ENCODE measurements at places on chromosomes 7 and 10.

GRCh38 chr7:98420966-98421612 is 20.2 kb upstream of the BAIAP2L1 start:
- DNase-seq, result peak; percentile 32

DNA sequence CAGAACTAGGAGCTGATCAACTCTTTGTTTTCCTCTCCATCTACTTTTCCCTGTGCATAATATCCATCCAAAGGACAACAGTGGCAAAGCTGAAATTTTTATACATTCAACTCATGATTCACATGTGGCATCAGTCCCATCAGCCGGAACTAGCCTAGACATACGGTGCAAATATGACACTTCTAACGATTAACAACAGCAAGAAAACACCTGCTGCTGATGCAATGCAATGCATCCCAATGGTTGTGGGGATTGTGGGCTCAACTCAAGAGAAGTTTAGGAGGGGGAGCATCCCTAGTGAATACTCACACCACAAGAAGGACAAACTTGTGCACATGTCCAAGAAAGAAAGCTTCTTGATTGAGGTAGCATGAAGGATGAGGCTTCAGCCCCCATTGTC is 20.5 kb upstream of the STK17A start:
- no peak for DNase-seq

DNA sequence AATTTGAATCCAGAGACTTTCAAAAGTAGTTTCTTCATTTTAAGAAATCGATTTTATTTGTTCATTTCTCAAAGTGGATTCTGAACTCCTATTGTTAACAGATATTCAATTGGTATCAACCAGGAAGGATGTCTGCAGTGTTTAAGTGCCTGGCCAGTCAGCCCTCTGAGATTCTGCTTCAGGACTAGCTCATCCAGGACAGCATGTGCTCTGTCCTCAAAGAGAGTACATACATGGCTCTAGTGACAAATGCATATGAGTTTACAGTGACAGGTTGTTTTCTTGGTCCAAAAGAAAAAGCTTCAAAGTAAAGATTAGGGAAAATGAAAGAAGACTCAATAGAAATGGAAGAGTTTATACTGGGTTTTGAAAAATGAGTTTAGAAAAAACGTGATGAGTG is 8.4 kb upstream of the PTN start:
- no peak for DNase-seq

- DNase-seq, result no peak
These were observed 635.7 kb upstream of the ANKRD30A start for GRCh38 chr10:36489611-36490228.

DNA sequence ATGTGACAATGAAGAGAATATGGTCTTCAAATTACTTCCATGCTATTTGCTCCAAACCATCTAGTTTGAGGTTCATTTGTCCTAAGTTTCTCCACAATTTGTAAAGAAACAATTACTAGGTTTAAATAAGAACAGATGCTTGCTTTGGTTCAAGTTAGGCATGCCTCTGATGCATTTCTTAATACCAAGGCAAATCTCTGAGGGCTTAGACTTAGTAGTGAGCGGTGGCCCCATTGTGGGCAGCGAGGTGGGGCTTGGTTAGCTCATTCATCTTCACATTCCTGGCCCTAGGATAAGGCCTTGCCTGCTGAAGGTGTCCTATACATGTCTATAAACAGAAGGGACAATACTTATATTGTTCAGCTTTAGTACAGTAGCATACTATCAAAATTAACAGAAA is 52.4 kb upstream of the RHEB start:
- no peak for DNase-seq

DNA sequence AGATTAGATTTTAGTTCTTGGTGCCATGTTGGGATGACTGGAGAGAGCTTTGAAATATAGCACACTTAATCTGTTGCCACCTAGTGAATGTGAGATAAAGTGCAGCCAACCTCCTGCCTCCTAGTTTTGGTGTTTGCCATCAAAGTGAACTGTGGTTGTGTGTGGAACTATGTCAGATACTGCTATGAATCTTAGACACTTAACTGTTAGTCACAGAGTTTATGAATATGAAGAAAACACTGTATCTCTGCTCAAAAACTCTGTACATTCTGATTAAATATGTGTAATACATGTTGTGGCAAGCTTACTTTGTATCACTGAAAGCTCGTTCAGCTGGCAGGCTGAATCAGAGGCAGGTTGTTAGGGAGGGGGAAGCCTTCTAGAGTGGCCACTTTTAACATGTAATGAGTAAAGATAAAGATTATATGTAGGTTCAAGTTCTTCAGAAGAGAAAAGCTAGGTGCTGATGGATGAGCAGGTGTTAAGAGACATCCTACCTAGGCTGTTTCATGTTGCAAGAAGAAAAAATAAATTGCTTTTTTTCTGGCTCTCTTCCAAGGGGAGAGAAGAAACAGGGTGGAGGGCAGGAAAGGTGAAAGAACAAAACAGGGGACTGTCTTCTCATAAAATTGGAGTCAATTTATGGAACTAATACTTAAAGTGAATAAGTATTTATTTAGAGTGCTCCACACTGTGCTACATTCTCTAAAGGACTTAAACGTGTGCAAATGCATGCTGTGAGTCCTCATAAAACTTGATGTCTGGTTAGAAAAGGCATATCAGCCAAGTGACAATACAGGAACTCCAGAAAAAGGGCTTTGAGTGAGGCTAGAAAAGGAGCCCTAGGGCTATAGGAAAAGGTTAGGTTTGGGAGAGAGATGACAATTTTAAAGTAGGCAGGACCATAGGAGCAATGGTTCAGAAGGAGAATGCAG is 14.1 kb upstream of the LAMB1 start:
- no peak for DNase-seq

DNA sequence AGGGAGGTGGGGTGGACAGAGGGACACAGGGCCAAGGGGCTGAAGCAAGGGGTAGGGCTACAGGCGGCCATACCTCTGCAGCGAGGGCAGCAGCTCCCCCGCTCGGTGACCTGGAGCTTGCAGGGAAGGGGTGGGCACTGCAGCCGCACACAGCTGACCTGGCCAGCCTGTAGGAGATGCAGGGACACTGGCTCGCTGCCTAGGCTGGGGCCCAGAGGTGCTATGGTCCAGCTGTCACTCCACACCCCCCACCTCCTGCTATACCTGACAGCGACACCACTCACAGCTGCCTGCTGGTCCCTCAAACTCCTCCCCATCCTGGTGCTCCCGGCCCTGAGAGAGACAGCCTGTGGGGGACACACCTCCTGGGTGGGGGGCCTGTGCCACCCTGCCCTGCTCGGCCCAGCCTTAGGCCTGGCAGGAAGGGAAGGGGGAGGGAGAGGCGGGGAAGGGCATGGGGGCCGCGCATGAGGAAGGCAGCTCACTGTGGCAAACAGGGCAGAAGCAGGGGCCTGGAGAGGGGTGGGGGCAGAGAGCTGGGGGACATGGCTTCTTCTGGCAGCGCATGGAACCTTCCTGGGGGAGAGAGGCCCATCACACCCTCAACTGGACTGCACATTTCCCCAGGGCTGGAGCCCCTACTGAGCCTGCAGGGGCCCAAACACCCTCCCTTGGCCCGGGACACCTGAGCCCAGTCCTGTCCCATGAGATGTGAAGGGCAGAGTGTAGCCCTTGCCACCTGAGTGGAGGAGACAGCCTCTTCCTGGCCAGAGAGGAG is 23.9 kb downstream of the ATP6V1F start:
- DNase-seq, result no peak

GRCh38 chr10:15719899-15720634 is at the start of gene ITGA8:
TSS of gene ITGA8 (minus strand) at chr10:15719922. CDS start at chr10:15719771, 151 bp downstream.
- no peak for DNase-seq

- no peak for DNase-seq
These were observed 14.8 kb upstream of the DNAJC12 start for GRCh38 chr10:67852761-67853160.

DNA sequence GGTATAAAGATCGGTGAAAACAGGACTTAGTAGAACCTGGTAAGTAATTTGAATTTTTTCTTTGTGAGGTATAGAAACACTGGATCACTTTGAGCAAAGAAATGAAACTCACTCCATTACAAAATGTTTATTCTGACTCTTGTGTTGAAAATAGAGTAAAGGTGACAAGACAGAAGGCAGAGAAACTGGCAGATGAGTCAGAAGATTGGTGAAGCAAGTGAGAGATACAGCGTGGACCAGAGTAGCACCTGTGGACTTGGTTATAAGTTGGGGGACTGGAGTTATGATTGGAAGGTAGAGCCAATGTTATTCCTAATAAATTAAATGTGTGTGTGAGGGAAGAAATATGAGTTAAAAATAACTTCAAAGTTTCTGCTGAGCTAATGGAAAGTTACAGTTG is 620.9 kb downstream of the ZWINT start:
- no peak for DNase-seq

- no peak for DNase-seq
These were observed 66.4 kb downstream of the MTURN start for GRCh38 chr7:30201161-30201666.

DNA sequence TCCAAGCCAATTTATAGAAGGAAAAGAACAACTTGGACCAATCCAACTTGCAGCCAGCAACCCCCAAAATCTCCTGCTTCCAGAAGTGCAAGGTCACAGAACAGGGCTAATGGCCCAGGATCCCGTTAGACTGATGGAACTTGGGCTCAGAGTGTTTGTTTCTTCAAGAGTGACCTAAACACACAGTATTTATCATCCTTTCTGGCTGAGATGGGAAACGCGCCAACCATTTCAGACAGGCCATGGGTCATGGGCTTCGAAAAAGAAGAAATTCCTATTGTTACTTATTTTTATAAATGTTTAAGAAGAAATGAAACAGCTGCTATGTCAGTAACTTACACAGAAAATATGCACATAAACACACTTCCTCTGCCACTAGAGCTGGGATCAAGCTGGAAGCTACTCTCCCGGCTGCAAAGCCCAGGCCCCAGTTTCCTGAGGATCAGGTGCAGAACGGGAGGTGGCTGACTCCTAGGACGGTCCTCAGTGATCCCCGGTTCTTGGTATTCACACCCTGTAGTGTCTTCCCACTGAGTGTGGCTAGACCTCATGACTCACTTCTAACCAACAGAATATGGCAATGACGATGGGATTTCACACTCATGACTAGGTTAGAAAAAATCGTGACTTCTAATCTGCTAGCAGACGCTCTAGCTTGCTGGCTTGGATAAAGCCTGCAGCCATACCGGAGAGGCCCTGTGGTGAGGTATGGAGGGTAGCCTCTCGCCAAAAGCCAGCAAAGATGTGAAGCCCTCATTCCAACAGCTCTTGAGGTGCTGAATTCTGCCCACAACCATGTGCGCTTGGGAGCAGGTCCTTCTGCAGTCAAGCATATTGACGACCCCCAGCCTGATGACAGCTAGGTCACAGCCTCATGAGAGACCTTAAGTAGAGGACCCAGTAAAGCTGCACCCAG is 60.2 kb downstream of the CHST15 start:
- DNase-seq, result no peak

GRCh38 chr10:124518366-124518765 is 56.7 kb downstream of the LHPP start:
- no peak for DNase-seq

GRCh38 chr7:80468931-80469714 is 42.7 kb downstream of the GNAT3 start:
- DNase-seq, result no peak

DNA sequence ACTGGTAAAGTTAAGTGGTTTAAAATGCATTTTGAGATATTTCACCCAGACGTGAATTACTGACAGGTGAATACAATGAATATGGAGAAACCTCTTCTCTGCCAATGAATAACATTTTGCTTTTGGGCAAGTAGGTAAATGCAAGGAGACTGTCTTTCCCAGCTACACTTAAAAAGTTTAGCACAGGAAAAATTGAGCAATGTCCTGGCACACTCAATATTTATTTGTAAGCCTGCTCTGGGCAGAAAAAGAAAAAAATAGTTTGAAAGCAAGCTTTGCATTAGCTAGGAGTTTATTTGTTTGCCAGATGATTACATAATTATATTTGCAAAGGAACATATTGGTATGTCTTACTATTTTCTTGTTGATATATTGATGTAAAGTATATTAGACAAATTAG is 624.2 kb downstream of the ACTR3B start:
- no peak for DNase-seq

GRCh38 chr7:2701832-2702593 is 14.0 kb downstream of the AMZ1 start:
- DNase-seq, result no peak

- no peak for DNase-seq
These were observed 84.8 kb upstream of the AGBL3 start for GRCh38 chr7:134901389-134902020.

GRCh38 chr10:112724404-112724991 is 225.5 kb upstream of the TCF7L2 start:
- DNase-seq, result no peak

DNA sequence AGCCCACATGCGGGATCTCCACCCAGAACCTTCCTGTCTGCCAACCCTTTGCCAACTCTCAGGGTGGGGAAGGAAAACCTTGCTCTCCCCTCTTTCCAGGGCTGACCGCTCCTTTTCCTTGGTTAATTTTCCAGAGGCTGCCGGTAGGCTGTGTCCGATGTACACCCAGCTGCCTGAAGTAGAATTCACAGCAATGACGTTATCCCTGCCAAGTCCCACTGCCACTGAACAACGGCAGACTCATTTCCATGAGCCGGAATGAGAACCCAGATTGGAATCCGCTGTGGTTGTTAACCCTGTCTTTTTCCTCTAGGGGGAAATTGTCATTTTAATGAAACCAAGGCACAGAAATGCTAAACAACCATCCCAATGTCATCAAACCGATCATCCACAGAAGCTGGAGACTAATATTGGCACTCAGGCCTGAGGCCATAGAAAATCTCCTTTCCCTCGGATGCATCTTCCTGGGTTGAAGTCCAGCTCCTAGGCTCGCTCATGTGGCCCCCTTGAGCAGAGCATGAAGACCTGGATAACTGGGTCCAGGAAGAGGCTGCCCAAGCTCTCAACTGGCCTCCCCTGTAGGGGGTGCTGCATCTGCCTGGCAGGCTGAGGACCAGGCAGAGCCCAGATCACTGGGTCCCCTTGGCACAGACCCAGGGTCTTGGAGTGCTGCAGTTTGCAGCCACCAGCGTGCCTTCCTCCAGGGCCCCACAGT is 30.4 kb downstream of the KLRG2 start:
- no peak for DNase-seq

GRCh38 chr7:49486974-49487829 is 286.2 kb upstream of the VWC2 start:
- DNase-seq, result no peak

- no peak for DNase-seq
These were observed 9.3 kb downstream of the SMO start for GRCh38 chr7:129197771-129198170.

- DNase-seq, result no peak
These were observed 22.7 kb downstream of the GPAM start for GRCh38 chr10:112160834-112161233.

- DNase-seq, result no peak
These were observed 34.8 kb downstream of the HIF1AN start for GRCh38 chr10:100570506-100570905.

- DNase-seq, result no peak
These were observed 640.0 kb downstream of the IPMK start for GRCh38 chr10:57627642-57628178.

GRCh38 chr7:39085590-39086049 is 107.9 kb downstream of the POU6F2 start:
- DNase-seq, result no peak

- no peak for DNase-seq
These were observed 687 bp downstream of the EPDR1 start for GRCh38 chr7:37920849-37921805.

GRCh38 chr10:57162231-57162630 is 801.2 kb upstream of the ZWINT start:
- no peak for DNase-seq

GRCh38 chr7:154916856-154917807 is 85.8 kb downstream of the PAXIP1 start:
- DNase-seq, result no peak

- DNase-seq, result no peak
These were observed 8.9 kb downstream of the LDB1 start for GRCh38 chr10:102111276-102111675.

All from activated CD4-positive, CD25-positive, alpha-beta regulatory T cell (primary cell).